LHCN-M2 (cell line): ENCODE measurements at places on chromosomes 3 and 15.

GRCh38 chr3:110618512-110619226 lies 452.9 kb upstream of the NECTIN3 start:
- peak; percentile 25 for DNase-seq

DNA sequence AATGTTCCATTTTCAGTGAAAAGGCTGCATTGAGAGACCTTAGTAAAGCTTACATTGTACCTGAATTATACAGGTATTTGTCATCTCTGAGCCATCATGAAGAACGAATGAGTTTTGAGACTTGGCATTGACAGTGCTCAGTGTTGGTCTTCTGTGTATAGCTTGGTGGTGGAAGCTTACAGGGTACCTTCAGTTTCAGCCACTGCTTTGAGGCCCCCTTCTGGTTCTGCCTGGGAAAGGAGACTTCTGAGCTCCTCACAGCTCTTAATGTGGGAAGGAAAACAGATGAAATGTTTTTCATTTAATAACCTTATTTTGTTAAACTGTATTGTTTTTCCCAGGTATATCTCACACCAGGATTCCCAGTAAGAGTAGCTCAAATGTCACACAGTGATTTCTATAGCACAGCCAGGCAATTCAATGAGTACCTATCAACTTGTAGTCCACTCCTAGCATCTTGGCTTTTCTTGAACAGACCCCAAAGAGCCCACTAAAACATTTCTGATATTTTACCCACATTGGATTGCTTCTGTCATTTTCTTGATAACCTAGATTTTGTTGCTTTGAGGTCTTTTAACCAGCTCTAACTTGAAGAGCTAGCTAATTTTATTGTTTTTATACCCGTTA lies 5.6 kb downstream of the SERPINI1 start:
- DNase-seq: peak; percentile 24

GRCh38 chr15:63983061-63983711 lies 63.1 kb downstream of the DAPK2 start:
- DNase-seq: no peak

DNA sequence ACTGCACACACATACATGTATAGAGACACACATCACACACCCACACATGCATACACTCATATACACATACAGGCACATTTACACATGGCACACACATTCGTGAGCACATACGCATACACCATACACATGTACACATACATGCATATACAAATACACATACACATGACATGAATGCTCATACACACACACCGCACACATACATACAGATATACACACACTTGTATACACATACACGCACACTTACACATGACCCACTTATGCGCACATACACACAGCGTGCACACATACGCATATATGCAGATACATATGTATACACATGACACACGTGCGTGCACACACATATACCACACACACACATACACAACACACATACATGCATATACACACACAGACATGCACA lies 162.7 kb downstream of the LRRK1 start:
- DNase-seq: no peak

DNA sequence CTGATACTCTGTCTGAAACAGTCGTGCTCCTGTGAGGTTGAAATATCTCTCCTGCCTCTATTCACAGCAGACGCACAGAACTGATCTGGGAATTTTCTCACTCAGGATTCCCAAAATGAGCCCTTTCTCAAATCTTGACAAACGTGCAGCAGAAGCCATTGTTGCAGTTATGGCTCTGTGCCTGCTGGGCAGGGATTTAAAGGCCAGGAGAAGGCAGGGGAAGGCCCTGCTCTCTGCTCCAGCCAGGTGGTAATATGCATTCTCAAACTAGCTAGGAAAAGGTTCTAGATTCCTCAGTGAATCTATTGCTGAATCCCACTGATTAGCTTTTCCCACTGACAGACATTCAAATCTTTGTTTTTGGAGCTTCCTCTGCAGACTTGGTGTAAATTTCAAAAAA lies 2.2 kb downstream of the MINAR1 start:
- DNase-seq: no peak

GRCh38 chr3:71488391-71488809 lies 95.1 kb downstream of the FOXP1 start:
- DNase-seq: no peak

DNA sequence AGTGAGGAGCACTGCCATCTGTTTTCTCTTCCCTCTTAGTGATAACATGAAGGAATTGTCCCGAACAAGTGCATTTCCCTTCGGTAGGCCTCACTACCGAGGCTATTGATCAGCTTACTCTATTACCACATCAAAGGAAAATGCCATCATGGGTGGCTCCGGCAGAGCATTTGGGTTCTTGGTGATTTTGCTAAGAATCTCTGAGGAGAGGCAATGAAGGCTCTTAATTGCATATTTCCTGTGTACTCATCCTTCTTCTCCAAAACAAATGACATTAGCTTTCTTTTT lies 35.3 kb downstream of the CHRD start:
- no peak for DNase-seq

GRCh38 chr3:112813723-112814171 lies 32.9 kb downstream of the CD200R1L start:
- no peak for DNase-seq

- DNase-seq: no peak
Measured at GRCh38 chr3:73592154-73593144, 32.3 kb downstream of the PDZRN3 start.

- peak; percentile 54 for DNase-seq
Measured at GRCh38 chr3:149936812-149937230, 33.9 kb downstream of the PFN2 start.

DNA sequence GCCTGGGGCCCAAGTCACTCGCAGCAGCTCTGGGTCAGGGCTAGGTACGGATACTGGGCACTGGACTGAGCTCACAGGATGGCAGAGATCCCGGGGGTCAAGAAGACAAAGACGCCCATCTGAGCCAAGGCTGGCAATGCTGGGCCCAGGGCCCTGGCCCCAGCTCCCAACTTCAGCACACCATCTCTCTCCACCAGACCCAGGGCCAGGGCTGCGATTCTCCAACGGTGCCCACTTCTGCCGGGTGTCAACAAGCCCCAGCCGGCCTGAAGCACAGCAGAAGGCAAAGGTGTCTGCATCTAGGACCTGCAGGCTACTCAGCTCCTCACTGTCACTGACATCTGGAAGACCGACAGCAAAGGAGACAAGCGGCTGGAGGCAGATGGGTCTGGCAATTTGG lies 8.6 kb downstream of the WDR73 start:
- DNase-seq: no peak

- no peak for DNase-seq
Measured at GRCh38 chr15:98778960-98779359, 130.6 kb downstream of the IGF1R start.

GRCh38 chr3:43062040-43062563 lies 43.8 kb downstream of the POMGNT2 start:
- no peak for DNase-seq

- DNase-seq: no peak
Measured at GRCh38 chr3:73041537-73041936, 19.9 kb upstream of the EBLN2 start.

DNA sequence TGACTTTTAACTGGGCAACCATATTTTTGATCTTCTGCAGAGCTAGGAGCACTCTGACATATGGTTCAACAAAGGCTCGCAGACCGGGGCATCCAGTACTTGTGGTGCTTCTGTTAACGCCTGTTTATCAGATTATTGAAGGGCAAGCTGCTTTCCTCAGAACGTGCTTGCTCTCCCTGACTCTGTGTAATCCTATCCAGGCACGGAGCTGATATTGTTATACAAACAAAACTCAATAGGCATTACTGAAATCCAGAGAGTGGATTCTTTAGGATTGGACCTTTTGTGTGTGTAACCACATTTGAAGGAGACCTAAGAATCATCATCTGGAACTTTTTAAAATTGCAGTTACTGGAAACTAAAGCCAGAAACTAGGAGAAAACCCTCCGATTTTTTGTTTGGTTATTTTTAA lies 246.5 kb downstream of the PTPRG start:
- DNase-seq: no peak

GRCh38 chr15:73369154-73369694 lies 466 bp upstream of the HCN4 start:
- DNase-seq: no peak

DNA sequence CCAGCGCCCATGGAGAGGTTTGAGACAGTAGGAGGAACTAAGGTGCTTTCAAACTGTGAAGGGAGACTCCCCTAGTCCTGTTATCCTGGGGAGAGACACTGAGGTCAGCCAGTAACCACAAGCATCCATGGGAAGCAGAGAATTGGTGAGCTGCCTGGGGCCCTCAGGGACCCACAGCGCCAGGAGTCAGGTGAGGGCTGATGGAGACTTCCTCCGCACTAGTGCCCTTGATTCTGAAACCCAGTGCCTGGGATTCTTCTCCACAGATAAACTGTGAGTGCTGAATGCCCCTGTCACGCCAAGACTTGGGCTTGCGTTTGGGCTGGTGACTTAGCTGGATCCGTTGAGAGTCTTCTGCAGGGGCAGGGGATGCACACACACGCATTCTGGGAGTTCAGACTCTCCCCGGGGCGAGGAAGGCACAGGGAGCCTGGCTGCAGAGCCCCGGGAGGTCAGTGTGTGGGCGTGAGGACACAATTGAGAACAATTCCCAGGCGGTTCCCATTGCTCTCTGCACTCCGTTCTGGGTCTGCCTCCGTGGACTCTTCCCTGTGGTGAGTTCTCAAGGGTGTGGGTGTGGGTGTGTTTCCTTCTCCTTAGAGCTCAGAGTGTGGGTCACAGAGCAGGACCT lies 37.9 kb upstream of the SLCO2A1 start:
- no peak for DNase-seq

- no peak for DNase-seq
Measured at GRCh38 chr15:48147358-48147757, 26.6 kb downstream of the SLC24A5 start.

GRCh38 chr3:98846101-98846500 lies 55.4 kb downstream of the DCBLD2 start:
- DNase-seq: no peak

- no peak for DNase-seq
Measured at GRCh38 chr3:153628591-153628990, 466.6 kb downstream of the RAP2B start.

DNA sequence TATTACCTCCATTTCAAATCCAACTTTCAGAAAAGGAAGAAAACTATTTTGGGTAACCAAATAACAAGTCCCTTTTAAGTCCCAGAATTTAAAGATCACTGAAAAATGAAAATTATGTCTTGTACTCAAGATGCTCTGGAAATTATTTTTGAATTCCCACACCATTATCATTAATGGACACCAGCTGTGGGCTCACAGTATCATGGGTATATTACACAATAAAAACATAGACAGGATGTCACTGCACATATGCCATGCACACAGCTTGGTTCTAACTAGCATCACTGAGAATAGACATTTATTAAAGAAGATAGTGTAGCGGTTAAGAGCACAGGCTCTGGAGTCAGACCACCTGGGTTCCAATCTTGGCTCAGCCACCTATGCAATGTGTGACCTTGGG lies 130.4 kb downstream of the FRMD5 start:
- DNase-seq: no peak

DNA sequence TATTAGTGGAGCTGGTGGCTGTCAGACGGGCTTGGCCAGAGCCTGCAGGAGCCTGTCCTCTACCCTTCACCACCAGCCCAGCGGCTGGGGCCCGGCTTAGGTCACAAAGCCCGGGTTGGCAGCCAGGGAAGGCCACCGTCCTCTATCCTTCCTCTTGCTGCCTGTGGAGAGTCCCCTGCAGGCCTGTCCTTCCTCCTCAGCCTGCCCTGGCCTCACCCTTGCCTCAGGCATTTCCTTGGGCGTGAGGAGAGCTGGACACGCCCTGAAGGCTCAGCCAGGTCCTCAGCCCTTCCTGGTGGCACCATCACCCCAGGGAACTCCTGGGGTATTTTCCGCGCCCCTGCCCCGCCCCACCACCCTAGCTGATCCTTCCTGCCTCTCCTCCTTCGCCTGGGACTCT lies 7.7 kb downstream of the CHAC1 start:
- no peak for DNase-seq

DNA sequence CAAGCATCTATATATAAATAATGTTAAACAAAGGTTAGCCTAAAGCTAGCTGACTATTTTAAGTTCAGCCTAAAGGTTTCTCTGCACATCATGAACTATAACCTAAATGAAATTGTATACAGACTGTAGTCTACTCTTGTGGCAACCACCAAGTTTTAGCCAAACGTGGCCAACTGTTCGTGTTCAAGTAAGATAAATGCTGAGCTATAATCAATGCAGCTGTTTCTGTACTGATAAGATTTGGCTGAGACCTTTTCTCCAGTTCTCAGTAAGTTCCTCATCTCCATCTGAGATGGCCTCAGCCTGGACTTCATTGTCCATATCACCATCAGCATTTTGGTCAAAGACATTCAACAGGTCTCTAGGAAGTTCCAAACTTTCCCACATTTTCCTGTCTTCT lies 43.7 kb upstream of the IGSF10 start:
- no peak for DNase-seq

- no peak for DNase-seq
Measured at GRCh38 chr3:16982460-16982859, 97.7 kb downstream of the PLCL2 start.

DNA sequence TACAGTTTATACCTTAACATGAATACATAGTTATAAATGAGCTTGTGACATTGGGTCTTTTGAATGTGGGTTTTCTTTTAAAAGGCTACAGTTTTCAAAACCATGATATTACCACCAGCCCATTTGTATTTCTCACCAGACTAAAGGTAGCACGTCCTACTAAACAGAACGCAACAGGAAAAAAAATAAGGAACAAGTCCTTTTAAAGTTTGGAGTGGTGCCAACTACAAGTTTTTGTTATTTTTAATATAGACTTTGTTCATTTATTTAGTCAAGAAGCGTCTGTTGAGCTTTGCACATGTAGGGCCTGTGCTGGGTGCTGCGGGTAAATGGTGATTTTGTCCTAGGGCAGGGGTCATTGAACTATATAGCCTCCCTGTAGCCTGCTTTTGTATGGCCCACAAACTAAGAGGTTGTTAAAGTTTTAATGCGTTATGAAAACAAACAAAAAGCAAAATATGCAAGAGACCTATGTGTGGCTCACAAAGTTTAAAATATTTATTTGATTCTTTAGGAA lies 164.4 kb downstream of the GHSR start:
- DNase-seq: no peak

GRCh38 chr3:99484871-99485270 lies 153.5 kb upstream of the COL8A1 start:
- DNase-seq: peak; percentile 76

GRCh38 chr3:112403103-112403502 lies 70.1 kb downstream of the CD200 start:
- no peak for DNase-seq
